ENCODE measurements at places on chromosomes 13 and 19. TPM values are rescaled to one million over a fixed set of nuclear protein-coding genes. Genes with fewer than 3 reads are reported as not detected.

DNA sequence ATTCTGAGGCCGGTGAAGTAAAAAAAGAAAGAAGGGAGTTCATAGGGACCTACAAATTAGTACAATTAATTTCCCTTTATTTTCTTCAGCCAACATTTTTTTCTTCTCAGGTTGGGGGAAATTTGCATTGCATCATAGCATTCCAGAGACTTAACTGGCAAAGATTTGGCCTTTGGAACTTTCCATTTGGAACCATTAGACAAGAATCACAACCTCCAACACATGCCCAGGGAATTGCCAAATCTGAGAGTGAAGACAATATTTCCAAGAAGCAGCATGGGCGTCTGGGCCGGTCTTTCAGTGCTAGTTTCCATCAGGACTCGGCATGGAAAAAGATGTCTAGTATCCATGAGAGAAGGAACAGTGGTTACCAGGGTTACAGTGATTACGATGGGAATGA is 6.4 kb upstream of the ERCC5 start:
- no peak for DNase-seq

DNA sequence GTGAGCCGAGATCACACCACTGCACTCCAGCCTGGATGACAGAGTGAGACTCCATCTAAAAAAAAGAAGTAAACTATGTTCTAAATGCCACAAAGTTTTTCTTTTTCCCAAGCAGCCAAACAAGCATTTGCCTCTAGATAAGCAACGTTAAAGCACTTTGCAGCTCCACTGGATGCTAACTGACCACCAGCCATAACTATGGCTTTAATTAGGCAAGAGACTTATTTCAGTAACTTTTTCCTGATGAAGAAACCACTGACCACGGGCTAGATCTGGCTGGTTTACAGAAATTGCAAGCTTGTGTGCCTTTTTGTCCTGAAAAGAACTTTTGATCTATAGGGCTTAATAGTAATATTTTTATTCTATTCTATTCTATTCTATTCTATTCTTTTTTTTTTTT is 22.1 kb downstream of the CD70 start:
- no peak for DNase-seq

- DNase-seq = no peak
Measured at GRCh38 chr13:50228527-50228926, 213.3 kb downstream of the KCNRG start.

UBL3 gene
- 25.6 TPM for total RNA-seq

GRCh38 chr19:489418-490196 is 6.7 kb upstream of the MADCAM1 start:
- no peak for DNase-seq

GRCh38 chr13:21823949-21824348 is 153.1 kb downstream of the FGF9 start:
- no peak for DNase-seq

- no peak for DNase-seq
Measured at GRCh38 chr13:95418946-95419345, 117.7 kb upstream of the ABCC4 start.

ZNF154 gene
- 4.8 TPM for total RNA-seq

IFNL1 gene
- not detected for total RNA-seq

GRCh38 chr19:8392017-8392591 is 1.9 kb downstream of the RAB11B start:
- DNase-seq = no peak

Data from mesenteric fat pad (tissue), 1 donor.